ENCODE measurements at places on chromosomes 5 and 9.

- peak; percentile 78 for DNase-seq
Observed at GRCh38 chr9:109122726-109123621, 3.2 kb upstream of the TMEM245 start.

GRCh38 chr5:138466125-138466899, 1.0 kb downstream of the EGR1 start:
- DNase-seq: no peak

GRCh38 chr9:129318121-129319075, 140.3 kb upstream of the IER5L start:
- DNase-seq: no peak

DNA sequence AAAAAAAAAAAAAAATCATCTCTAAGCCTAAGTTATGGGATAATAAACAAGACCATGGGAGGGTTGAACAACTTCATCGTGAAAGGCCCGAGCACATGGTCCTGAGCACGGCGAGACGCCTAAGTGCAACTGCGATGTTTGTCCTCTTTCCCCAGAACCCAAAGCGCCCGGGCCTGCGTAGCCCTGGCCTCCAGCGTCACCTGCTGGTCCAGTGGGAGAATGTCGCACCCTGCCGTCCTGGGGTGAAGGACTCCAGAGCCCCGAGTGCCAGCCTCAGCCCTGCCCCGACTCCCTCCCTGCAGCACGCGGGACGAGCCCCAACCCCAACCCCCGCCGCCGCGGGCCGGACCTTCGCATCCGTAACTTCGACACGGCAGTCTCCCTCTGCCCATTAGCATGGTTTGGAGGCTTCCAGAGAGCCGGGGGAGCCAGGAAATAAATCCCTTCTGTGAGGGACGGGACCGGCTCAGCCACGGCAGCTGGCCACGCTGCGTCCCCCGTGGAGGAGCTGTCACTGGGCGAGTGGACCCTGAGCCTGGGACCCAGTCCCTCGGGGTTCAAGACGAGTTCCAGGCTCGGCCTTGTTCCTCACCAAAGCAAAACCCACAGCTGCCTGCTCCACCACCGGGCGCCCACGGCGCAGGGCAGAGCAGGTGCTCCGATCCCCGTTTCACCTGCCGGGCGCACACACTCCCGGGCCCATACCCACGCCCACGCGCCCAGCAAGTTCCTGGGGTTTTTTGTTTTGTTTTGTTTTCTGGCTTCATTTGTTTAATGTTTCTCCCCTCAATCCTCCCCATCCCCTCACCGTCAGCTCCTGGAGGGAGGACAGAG, 132.5 kb upstream of the HAND1 start:
- DNase-seq: peak; percentile 79

DNA sequence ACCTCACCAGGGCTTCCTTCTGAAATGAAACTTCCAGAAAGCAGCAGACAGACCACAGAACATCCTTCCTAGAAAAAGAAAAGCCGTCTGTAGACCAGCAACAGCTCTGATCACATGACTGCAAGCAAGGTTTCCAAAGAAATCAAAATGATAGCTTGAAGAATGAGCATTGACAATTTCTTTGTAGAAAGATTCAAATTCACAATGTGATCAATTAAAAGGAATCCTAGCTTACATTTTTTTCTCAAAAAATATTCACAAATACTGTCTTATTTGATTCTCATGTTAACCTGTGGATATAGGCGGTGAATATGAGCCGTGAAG, 144.9 kb downstream of the MTX3 start:
- no peak for DNase-seq

DNA sequence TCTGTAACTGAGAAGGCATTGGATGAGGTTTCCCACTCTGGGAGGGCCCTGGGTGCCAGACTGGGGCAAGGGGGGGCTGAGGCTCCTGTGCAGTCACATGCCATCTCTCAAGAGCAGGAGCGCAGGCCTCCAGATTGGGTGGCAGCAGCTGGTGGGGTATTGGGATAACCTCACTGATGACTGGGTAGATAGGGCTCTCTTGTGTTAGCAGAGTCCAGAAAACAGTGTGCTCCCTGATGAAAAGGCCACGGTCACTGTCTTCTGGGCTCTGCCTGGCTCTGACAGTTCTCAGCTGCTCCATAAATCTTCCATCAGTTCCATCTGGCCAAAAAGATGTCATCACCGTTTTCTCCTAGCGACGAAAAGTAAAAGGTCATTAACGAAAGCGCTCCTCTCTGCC, 21.8 kb upstream of the NKX2-5 start:
- DNase-seq: no peak

DNA sequence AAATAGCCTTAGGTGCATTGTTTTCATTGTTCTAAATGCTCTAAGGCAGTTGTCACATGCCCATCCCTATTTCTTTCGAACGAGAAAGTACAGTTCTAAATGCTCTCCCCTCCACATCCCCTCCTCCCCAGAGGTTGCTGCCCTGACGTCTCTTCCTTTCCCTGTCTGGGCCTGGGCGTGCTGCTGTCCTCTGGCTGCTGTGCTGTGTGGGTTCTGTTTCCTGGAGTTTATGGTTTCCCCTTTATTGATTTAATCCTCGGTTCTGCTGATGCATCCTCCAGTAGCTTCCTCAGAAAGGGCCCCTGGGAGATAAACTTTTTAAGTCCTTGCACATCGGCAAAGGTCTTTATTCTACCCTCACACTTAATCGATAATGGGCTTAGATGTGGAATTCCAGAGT, 48.8 kb downstream of the MVB12B start:
- no peak for DNase-seq

DNA sequence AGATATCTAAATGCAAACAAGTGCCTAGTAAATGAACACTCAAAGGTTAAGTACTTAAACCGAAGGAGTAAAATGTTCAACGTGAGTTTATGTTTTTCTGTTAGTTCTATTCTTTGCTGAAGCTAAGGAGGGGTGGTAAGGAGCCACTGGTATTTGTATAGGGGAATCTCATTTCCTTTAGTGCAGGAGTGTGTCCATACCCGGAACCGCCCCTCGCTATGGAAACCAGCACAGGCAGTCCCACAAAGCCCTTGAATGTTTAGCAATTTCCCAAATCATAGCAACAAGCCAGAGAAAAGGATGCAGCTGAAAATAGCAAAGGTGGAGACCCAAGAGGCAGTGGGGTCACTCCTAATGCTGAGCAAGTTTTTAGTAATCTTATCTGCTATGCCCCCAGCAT, 78.8 kb upstream of the STK32A start:
- DNase-seq: no peak

DNA sequence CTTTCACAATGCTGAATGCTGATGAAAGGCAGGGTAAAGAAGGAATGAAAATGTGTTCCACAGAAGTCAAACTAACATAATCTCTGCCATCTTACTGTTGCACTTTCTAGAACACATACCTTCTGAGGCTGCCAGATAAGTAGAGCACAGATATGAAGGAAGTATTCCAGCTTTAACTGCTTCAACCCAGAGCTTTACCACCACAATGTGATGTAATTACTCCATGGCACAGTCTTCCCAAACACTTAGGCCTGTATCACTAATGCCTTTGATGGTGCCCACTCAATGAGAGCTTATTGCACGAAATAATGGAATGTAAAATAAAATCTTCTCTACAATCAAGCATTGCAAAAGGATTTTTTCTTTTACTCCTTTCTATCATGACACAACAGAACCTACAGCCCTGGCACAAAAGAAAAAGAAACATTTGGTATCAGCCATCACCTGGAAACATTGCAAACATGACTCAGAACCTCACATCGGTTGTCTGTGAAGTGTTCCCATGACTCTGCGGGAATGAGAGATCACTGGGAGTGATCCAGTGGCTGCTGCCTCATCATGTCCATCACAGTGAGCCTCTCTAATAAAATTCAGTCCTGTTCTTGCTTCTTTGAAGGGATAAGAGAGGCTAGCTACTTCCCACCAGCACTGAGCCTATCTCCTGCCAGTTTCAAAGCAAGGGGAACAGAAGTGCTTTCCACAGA, 385.8 kb downstream of the EFNA5 start:
- no peak for DNase-seq

Measured in hematopoietic multipotent progenitor cell treated with erythropoietin and hydrocortisone succinate and interleukin-3 and kit ligand, for 8 days (in vitro differentiated cells).